ENCODE measurements at places on chromosomes 6 and 20. TPM values are rescaled to one million over a fixed set of nuclear protein-coding genes. Genes with fewer than 3 reads are reported as not detected.

The WFDC10B gene
- total RNA-seq, result not detected

GRCh38 chr20:54167909-54168872 is 5.6 kb downstream of the CYP24A1 start:
- DNase-seq, result no peak

DNA sequence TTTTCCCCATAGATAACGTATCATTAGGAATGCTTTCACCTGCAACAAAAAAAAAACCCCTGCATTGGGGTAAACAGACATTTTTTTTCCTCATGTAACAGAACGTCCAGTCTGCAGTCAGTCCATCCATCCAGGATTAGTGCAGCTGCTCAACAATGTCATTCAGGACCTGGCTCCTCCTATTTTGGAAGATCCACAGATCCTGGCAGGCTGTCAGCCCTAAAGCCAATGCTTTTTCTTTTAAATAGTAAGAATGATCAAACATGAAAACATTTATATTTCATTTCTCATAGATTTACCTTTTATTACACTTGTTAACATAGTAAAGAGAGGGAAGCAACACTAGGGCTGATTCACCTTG is 116.5 kb upstream of the CCDC28A start:
- no peak for DNase-seq

- no peak for DNase-seq
These were observed 437.3 kb upstream of the HTR1E start for GRCh38 chr6:86500035-86500434.

DNA sequence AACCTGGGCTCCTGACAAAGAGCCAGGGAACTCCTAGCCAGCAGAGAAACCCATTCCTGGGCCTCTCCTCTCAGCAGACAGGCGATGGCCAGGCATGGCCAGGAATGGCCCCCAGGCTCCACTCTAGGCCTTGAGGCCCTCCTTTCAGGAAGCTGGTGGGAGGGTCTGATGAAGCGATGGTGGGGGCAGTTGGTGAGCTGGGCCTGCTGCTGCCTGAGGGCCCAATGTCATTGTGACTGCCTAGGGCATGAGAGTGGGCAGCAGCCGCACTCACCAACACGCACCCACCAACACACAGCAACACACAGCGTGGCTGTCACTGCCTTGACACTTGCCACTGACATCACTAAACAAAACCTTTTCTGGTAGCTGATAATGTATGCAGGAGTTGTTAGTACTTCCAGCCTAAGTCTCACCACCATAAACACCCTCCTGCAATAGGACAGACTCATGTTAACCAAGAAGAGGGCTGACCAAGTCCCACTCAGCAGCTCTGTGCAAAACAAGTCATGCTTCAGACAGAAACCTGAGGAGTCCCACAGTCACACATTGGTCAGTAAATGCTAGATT is 69.3 kb downstream of the ABHD12 start:
- no peak for DNase-seq

- DNase-seq, result no peak
These were observed 144.7 kb downstream of the MYO6 start for GRCh38 chr6:75893776-75894152.

GRCh38 chr20:20553541-20553940 is 158.9 kb downstream of the RALGAPA2 start:
- no peak for DNase-seq

DNA sequence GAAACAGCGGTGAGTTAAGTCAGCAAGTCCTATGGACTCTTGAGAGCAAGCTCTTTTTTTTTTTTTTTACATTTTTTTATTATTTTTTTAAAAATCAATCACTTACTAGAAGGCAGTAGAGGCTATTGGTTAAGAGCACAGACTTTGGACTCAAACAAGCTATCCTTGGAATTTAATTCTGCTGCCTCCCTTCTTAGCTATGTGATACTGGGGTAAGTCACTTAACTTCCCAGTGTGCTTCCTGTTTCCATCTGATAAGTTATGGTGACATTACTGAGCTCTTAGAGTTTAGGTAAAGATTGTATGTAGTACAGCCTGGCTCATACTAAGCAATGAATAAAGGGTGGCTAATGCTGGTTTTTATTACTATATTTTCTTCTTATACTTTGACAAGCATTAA is 770.5 kb upstream of the FLRT3 start:
- no peak for DNase-seq

- no peak for DNase-seq
These were observed 6.3 kb upstream of the RAMACL start for GRCh38 chr6:166592821-166593220.

All from activated naive CD8-positive, alpha-beta T cell treated with anti-CD3 and anti-CD28 coated beads for 36 hours (primary cell).